ENCODE measurements at places on chromosomes 1 and 21.

GRCh38 chr21:28936036-28936435, 56.6 kb downstream of the LTN1 start:
- DNase-seq, result no peak

- no peak for DNase-seq
These were observed 346.5 kb upstream of the PROX1 start for GRCh38 chr1:213641312-213641711.

DNA sequence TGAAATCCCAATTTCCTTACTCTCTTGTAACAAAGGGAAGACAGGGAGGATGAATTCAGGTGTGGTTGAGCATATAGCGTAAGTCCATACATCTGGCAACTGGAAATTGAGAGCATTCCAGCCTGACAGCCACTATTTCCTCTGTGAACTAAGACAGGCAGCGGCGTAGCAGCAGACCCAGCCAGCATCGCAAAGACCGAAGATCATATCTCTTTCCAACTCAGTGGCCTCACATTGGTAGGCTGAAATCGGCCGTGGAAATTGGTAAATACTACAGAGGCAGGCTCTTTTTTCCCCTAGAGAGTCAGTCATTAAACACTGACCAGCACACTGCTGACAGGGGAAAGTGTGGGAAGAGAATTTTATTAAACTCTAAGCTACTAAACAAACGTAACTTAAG, 43.4 kb downstream of the TARBP1 start:
- no peak for DNase-seq

DNA sequence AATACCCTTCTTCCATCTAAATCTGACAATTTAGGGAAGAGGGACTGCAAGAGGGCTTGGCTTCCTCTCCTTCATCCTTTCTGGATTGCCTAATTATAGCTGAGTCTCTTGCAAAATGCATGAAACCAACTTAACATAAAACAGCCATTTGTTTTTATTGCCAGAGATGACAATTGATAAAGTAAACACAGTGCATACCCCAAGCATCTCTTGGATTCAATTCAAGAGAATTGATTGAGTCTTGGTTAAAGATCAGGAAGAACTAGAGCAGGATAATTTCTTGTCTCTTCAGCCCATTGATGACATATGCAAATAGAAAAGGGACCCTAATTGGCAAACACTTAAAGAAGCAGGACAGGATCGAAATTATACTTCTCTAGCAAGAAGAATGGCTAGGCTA, 617.1 kb upstream of the PTBP2 start:
- DNase-seq, result no peak

DNA sequence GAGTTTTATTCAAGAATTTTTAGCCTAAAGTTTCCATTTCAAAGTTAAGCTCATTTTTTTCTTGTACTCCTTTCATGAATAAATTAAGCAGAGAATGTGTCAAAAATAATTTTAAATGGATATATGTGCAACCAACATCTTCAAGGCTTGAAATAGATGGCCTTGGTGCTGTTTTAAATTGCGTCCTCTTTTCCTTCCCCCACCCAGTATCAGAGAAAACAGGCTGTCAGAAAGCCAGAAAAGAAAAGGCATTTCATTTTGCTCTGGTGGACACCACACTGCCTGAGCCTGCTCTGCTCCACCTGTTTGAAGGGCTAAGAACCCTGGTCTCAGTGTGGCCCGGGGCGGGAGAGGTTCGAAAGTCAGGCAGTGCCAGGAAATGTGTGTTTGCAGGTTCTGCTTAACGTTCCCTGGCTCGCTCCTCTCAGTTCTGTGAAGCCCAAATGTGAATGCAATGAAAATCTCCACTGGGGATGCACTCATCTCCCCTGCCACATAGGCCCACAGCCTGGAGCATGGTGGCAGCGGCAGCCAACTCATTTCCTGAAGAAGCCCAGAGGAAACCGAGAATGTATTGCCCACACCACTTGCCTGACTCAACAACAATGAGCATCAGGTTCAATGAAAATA, 134.4 kb downstream of the SDCCAG8 start:
- DNase-seq, result no peak

DNA sequence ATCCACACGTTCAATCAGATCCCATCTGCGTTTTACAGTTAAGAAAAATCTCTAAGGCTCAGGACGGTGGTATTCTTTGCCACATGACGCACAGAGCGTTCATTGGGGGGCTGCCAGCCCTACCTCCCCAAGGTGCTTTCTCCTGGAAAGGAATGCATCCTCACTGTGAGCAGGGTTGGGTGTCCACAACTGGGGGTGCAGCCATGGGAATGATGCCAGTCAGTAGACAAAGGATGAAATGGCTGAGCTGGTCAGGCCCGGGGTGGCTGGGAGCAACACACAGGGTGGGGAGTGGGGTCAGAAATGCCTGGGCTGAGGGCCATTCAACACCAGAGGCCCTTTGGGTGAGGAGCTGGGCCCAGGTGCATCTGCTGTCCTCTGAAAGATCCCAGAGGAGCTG, 25.9 kb downstream of the OPTC start:
- DNase-seq, result no peak

- DNase-seq, result no peak
These were observed 82.8 kb upstream of the LRRC8D start for GRCh38 chr1:89737985-89738510.

- DNase-seq, result no peak
These were observed 14.7 kb downstream of the ADCY10 start for GRCh38 chr1:167899253-167899681.

DNA sequence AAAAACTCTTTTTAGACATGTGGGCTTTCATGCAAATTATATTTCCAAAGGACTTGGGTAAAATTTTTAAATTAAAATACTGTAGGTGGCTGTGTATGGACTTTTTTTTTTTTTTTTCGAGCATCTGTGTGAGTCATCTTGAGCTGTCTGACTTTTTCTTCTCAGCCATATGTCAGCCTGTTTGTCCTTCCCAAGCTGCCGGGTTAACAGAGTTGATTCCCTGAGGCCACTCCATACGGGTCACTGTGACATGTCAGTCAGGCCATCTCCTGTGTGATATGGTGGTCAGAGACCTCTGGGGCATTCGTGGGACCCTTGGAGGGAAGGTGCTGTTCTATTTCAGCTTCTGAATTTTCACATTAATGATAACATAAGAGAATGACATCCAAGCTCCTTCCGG, 148.3 kb downstream of the KCNJ6 start:
- no peak for DNase-seq

- no peak for DNase-seq
These were observed 56.1 kb downstream of the HIVEP3 start for GRCh38 chr1:41862384-41863221.

- DNase-seq, result no peak
These were observed 44.7 kb downstream of the MSH4 start for GRCh38 chr1:75841421-75841820.

- DNase-seq, result no peak
These were observed 7.5 kb downstream of the KAZN start for GRCh38 chr1:14605945-14606344.

- no peak for DNase-seq
These were observed 42.1 kb upstream of the CFHR3 start for GRCh38 chr1:196732526-196732925.

DNA sequence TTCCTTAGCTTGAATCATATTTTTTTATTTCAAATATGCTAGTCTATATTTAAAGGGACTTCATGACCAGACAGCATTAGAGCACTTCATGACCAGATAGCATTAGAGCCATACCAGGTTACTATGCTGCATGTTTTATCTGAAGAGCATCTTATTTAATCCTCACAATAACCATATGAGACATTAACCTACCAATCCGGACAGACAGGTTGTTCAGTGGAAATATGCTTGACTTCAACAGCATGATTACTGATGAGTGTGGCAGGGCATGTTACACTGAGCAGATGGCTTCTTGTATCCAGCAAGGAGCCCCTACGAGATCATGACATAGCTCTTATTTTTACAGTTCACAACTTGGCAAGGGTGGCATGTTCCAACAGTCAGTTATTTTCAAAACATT, 85.0 kb upstream of the KCTD3 start:
- no peak for DNase-seq

GRCh38 chr1:200775850-200776249, 37.2 kb downstream of the CAMSAP2 start:
- no peak for DNase-seq

- no peak for DNase-seq
These were observed 44.1 kb downstream of the NIBAN1 start for GRCh38 chr1:184930232-184930631.

DNA sequence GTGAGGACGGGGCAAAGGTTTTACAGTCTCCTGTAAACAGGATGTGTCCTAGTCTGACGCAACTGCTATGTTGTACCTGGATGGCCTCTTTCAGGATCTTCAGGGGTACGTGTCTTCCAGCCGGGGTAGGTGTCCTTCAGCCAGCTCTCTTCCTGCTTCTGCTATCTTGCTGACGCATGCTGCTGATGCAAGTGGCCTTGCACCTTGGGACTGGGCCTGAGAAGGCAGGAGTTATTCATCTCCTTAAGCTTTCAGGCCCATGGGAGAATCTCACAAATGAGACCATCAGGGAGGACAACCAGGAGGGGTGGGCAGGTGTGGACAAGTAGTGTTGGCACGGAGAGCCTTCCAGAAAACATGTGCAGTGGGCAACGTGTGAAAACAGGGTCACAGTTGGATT, 7.9 kb upstream of the SPRR1B start:
- DNase-seq, result no peak

DNA sequence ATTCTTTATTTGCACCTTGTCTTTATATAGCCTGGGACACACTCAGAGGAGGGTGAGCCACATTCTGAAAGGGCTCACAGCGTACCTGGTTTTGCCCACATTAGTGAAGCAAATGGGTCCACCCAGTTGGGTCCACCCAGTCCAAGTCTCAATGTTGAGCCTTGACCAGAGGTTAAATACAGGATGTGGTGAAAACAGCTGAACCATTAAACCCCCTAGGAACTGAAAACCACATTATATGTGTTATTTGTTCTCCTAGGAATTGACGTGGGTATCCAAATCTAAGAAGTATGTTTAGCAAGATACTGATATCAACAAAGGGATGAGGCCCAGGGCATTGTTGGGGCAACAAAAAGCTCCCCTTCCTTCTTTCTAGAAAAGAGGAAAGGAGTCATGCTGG, 83.8 kb downstream of the SETD4 start:
- DNase-seq, result no peak

DNA sequence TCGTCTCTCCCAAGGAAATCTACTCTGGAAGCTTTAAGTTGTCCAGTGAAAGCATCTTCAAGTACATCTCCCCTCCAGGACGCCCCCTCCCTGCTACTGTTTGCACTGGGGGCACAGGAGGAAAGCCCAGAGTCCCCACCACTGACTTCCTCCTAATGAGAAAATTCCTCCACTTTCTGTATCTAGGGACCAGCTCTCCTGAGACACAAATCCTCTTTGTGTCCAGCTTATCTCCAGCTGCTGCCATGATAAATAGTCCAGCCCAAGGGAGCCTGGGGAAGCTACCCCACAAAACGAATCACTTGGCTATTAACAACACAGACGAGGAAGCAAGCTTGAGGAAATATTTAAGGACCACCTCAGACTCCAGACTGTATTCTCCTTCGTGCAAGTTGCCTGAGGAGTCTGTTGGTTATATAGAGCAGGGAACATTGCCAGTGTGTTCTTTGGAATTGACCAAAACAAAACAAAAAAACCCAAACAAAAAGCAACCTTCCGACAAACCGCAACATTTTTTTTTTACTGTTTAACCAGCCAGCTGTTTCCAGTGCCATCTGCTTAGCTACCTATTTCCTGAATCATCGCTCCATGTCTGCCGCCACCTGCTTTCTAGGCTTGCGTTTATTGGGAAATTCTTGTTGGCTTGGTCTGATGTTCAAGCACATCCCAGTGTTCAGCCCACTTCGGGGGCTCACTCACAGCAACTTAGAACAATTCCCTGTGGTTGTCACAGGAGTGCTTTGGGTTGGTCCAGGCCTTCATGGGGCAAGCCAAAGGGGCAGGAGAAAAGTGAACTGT, 7.7 kb downstream of the C1orf226 start:
- DNase-seq, result no peak

- DNase-seq, result no peak
These were observed 7.3 kb upstream of the HUNK start for GRCh38 chr21:31865429-31865970.

DNA sequence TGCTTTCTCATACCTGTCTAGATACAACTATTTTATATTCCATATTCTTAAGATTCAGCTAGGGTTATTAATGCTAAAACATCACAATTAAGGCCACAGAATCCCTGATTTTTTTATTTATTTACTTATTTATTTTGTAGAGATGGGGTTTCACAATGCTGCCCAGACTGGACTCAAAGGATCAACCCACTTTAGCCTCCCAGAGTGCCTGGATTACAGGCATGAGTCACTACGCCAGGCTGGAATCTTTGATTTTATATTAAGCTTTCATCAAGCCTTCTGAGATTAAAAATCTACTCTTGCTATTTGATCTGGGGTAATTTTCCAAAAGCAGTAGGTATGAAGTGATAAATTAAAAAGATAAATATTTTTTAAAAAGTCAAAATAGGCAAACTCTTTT, 38.9 kb downstream of the MCOLN2 start:
- DNase-seq, result no peak

- DNase-seq, result no peak
These were observed 223.0 kb upstream of the NR5A2 start for GRCh38 chr1:199804526-199804925.

DNA sequence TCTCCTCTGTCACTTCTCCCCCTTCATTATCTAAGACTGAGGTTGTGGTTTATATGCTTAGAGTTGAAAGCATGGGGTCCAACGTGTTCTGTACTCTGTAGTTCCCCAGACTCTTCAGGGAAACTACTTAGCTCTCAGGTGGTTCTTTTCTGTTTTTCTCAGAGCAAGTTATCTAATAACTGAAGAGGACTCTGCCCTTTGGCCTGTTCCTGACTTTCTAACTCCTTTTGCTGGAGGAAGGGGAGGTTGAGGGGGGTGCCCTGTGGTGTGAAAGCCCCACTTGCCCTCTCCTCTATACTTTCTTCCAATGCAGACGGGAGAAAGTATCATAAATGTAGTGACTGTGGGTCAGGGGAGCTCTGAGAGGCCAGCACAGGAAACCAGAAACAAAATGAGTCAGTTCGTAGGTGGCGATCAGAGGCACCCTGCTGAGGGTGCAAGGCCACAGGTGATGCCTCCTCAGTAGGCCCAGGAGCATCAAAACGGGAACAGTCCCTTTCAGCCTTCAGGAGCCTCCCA, 5.0 kb downstream of the SLC25A44 start:
- DNase-seq, result no peak

Measured in iPS-NIHi11 (cell line).